Endodermal cell (in vitro differentiated cells): ENCODE measurements at places on chromosomes 3 and 15. TPM values are rescaled to one million over a fixed set of nuclear protein-coding genes. Genes with fewer than 3 reads are reported as not detected.

GRCh38 chr3:125129512-125129997 lies 73.8 kb upstream of the HEG1 start:
- DNase-seq, result no peak
- no peak overlapping the region for H3K4me3 ChIP-seq
- peak overlapping the region; percentile 81 for H3K27ac ChIP-seq
- no peaks in the 10 kb centered on the region for H3K36me3 ChIP-seq
- no peaks in the 10 kb centered on the region for H3K27me3 ChIP-seq

GRCh38 chr15:27248251-27248650 lies 277.3 kb downstream of the GABRG3 start:
- H3K4me3 ChIP-seq, result no peak overlapping the region
- no peaks in the 10 kb centered on the region for H3K36me3 ChIP-seq
- DNase-seq, result no peak

PCSK6 gene
- 5.2 to 6.6 TPM (median 5.7 TPM) in 3 replicates for total RNA-seq

- peaks cover 13% of the 10 kb centered on the region for H3K4me1 ChIP-seq
- no peaks in the 10 kb centered on the region for H3K36me3 ChIP-seq
- no peaks in the 10 kb centered on the region for H3K27me3 ChIP-seq
- no peak for DNase-seq
These were observed 58.2 kb upstream of the TMC3 start for GRCh38 chr15:81432179-81432578.

GRCh38 chr15:90822204-90822955 lies 46.0 kb upstream of the FURIN start:
- no peak overlapping the region for H3K4me3 ChIP-seq
- H3K36me3 ChIP-seq, result no peaks in the 10 kb centered on the region
- no peaks in the 10 kb centered on the region for H3K27me3 ChIP-seq
- no peak for DNase-seq
- H3K27ac ChIP-seq, result no peak overlapping the region

- peaks cover 6% of the 10 kb centered on the region for H3K4me1 ChIP-seq
- H3K27ac ChIP-seq, result no peak overlapping the region
- H3K4me3 ChIP-seq, result no peak overlapping the region
- no peak for DNase-seq
- peaks cover 12% of the 10 kb centered on the region for H3K36me3 ChIP-seq
These were observed 82.1 kb downstream of the GABRB3 start for GRCh38 chr15:26690778-26691177.

GRCh38 chr3:155270485-155271342 lies 22.8 kb downstream of the STRIT1 start:
- peak; percentile 52 for DNase-seq
- H3K27me3 ChIP-seq, result no peaks in the 10 kb centered on the region
- H3K4me1 ChIP-seq, result no peaks in the 10 kb centered on the region
- H3K27ac ChIP-seq, result no peak overlapping the region

FETUB gene
- total RNA-seq, result not detected in 2 replicates

CMTM7 gene
- total RNA-seq, result 8.9 to 11.1 TPM (median 9.4 TPM) in 3 replicates

ALDH1A3 gene
- 7.3 and 7.4 TPM in 2 replicates for total RNA-seq
